ENCODE measurements at places on chromosomes 3 and 15.

DNA sequence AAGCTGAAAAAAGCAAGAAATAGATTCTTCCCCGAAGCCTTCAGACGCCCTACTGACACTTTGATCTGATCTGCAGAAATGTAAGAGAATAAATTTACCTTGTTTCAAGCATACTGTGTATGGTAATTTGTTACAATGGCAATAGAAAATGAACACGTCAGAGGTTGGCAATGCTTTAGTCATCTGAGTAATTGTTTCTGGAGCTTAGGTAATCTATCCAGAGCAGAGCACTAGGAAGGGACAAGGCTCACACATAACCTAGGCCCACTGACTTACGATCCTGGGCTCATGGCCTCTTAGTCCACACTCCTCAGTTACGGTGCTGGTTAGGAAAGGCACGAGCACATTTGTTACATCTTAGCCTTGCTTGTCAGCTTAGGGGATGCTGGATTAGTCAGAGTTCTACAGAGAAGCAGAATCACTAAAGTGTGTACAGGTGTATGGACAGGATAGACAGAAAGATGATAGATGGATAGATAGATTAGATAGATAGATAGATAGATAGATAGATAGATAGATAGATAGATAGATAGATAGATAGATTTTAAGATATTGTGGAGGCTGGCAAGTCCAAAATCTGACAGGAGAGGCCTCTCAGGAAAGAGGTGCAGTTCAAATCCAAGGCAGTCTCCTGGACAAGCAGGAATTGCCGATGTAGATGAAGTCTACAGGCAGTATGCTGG is 46.8 kb upstream of the TBC1D23 start:
- no peak for DNase-seq

- no peak for DNase-seq
Measured at GRCh38 chr15:45094358-45094730, 19.6 kb downstream of the DUOX2 start.

DNA sequence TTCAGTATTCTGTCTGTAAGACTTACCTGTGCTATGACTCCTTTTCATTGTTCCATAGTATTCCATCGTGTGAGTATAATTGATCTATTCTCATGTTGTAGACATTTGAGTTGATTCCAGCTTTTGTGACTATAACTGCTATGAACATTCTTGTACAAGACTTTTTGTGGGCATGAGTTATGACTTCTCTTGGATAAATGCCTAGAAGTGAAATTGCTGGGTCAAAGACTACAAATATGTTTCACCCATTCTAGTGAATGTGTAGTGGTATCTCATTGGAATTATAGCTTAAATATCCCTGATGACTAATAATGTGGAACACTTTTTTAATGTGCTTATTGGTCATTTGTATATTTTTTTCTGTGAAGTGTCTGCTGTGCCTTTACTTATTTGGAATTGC is 27.6 kb upstream of the NPHP3 start:
- DNase-seq = no peak

DNA sequence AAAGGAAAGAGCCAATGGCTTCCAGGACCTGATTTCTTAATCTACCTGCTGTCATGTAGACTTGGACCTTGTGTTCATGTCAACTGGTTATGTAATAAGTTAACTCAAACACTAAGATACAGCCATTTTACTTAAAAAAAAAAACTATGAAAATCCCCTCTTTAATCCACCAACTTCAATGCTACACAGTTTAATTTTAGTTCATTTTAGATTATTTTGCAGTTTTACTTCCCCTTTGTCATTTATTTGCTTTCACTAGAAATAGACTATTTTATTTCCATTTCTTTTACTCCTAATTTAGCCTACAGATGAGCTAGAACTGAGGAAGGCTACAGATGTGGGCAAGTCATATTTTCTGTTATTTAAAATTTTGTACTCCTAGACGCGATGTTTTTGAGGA is 10.7 kb upstream of the DNAJC13 start:
- no peak for DNase-seq

GRCh38 chr3:148079370-148079769 is 618.3 kb upstream of the AGTR1 start:
- no peak for DNase-seq

DNA sequence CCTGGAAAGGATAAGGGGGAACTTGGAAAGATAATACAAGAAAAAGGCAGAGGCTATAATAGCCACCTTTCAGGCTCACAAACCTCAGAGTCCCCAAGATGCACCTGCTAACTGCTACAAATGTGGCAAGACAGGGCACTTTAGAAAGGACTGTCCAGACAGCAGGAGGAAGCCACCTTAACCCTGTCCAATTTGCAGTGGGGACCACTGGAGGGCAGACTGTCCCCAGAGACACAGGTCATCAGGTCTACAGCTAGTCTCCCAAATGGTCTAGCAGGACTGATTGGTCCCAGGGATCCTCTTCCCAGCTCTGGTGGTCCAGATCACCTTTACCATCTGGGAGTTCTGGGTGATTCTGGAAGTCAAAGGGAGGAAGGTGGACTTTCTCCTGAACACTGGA is 882.5 kb upstream of the GBE1 start:
- no peak for DNase-seq

DNA sequence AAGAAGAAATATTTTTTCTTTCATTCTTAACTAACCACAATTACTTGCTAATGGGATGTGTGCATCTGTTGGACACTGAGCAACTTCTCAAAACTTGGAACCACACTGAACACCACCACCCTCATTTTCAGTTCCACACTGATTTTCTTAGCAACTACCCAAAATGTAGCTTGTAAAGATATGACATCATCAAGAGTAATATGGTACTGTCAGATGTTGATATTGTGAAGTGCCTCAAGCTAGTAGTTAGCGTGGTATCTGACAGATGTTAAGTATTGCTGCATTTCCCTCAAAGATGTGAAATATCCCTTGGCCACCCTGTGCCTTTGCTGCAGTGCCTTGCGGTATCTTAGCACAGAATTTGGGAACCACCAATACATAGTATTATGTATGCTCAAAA is 9.3 kb downstream of the RFTN1 start:
- no peak for DNase-seq

DNA sequence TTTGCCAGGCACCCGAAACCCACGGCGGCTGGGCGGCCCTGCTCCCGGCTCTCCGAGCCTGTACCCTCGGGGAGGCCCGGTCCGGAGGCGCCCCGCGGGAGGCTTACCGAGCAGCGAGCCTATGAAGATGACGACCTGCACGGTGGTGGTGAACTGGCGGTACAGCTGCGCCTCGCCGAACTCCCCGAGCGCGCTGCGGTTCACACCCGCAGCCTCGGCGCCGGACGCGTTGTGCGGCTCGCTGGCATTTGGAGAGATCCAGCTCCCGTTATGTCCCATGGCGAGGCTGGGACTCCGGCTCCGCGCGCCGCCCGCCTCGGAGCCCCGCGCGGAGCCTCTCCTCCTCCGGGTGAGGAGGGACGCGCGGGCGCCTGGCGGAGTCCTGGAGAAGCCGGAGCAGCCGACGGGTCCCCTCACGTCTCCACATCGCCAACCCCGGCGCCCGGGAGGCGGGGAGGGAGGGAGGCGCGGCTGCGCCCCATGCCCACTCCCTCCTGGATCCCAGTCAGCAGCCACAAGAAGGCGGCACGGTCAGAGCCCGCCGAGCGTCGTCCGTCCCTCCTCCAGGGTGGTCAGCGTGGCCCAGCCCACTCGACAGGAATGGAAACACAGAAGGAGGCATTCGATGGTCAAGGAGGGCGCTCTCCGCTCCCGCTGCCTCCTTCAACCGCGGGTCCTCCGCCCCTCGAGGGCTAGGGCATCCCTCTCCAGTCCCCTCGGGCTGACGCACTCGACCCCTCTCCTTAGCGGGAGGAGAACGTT is at the start of gene GPR176:
TSS of gene GPR176 (minus strand) at position 519 of the 762 bp plus-strand sequence. CDS start at position 279, 240 bp downstream.
- peak; percentile 39 for DNase-seq

DNA sequence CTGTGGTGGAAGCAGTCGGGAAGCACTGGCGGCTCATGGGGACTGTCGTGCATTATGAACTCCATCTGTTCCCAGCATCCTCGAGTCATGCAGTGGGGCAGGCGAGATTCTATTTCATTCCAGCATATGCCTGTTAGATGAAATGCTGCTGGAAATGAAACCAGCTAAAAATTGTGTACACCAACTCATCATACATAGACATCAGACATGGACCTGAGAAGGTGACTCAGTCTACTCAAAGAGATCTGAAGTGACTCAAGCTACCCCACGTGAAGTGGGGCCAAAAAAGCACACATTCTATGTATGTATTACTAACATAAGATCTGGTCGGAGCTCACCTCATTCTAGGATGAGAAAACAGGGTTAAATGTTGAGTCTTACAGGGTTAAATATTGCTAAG is 47.5 kb upstream of the FAM98B start:
- DNase-seq = no peak

- DNase-seq = no peak
Measured at GRCh38 chr3:126870608-126871210, 112.2 kb upstream of the PLXNA1 start.

DNA sequence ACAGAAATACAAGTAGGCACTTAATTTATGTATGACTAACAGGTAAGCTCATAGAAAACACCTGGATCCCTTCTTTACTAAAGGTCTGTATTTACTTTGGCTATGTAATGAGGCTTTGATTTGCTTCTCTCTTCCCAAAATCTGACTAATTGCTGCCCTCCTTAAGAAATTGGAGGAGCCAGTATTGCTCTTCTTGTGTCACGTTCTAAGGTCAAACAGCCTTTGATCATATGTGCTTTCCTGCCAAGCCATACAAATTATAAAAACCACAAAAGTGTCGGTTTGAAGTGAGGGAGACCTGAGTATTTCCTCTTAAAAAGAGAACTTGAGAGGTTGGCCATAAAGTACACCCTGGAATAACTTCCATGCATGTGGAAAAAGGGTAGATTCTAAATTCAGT is 112.1 kb upstream of the MB21D2 start:
- no peak for DNase-seq

GRCh38 chr15:87033056-87033455 is 953.4 kb downstream of the AGBL1 start:
- DNase-seq = no peak

GRCh38 chr3:13106308-13107001 is 33.2 kb upstream of the IQSEC1 start:
- DNase-seq = no peak

DNA sequence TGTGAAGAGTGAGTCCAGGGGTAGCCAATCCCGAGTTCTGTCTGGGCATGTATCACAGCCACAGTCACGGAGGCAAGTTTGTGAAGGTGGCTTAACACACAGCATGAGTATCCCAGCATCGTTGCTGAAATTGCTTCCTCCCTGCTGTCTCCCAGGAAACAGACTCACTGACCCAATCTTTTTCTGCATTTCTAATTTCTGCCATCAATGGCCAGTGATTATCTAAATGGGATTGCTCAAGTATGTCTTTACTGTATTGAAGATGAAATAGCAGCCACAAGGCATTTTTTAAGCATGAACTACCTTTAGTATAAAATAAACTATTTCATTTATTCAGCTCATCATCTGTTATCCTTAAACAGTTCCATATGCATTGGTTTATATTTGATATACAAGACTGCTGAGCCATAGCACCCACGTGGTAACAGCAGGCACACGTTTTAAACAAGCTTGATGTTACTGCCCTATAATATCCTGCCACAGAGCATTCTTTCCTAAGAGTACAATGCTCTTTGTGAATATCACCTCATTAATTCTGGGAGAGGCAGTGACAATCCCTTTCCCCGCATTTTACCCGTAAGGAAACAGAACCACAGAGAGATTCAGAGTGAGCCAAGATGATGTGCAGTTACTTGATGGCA is 276.6 kb upstream of the THBS1 start:
- no peak for DNase-seq

All from stimulated activated CD8-positive, alpha-beta memory T cell treated with anti-CD3 and anti-CD28 coated beads, Interleukin-4, amount 100 ng/mL, for 48 hours (primary cell).